DMS79 (cell line): ENCODE measurements at places on chromosomes 13 and 19.

- no peak for DNase-seq
Measured at GRCh38 chr13:33218020-33218419, 67.5 kb downstream of the STARD13 start.

DNA sequence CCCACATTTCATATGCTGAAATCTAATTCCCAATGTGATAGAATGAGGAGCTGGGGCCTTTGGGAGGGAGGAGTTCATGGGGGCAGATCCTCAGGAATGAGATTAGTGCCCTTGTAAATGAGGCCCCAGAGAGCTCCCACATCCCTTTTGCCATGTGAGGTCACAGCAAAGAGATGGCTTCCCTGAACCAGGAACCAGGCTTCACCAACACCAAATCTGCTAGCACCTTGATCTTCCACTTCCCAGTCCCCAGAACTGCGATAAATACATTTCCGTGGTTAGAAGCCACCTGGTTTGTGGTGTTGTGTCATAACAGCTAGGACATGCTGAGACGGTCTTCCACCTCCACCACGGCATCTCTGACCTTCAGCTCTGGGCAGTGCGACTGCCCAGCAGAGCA, 62.1 kb downstream of the ING1 start:
- no peak for DNase-seq

GRCh38 chr19:29383696-29384095, 142.1 kb upstream of the VSTM2B start:
- DNase-seq, result no peak

DNA sequence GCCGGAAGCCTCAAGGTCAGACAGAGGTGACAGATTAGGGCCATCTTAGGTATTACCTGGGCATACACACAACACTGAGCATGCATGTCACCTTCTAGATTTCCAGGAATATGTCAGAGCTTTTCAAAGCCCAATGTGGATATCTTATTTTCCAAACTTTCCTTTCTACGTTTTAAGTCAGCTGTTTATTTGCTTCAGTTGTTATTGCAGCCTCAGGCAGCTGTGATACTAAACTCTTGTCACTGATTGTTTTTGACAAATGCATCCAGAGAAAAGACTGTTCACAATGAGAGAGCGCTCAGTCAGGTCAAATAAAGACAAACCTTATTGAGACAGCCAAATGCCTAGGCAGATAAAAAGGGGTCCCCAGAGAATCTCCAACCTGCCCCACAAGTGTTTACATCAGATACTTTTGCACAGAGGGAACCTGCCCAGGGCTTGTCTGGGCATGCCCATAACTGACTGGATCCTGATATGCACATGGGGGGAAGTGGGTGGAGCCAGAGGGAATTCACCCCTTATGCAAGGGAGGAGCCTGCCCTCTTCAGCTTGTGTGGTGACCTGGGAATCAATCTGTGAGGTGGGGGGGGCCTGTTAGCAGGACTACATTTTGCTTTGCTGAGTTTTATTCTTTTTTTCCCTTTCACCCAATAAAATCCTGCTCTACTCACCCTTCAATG, 28.5 kb downstream of the MED4 start:
- no peak for DNase-seq

GRCh38 chr19:29812080-29812880, 489 bp downstream of the CCNE1 start:
- no peak for DNase-seq

DNA sequence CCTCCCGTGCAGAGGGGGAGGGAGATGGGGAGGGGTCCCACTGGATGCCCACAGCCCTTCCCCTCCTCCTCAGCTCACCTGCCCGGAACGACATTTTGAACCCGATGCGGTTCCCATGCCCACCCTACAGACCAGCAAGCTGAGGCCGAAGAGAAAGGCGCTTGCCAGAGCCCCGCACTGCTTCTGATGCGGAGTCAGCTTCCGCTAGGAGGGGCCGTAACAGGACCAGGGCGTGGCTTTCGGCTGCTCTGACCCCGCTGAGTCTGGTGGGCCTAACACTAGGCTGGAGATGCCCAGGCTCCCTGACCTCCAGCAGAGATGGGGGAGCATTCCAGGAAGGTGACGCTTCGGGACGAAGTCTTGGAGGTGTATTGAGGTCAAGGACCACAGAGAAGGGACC, 6.7 kb downstream of the ONECUT3 start:
- DNase-seq, result no peak

- no peak for DNase-seq
Measured at GRCh38 chr13:29683041-29683440, 87.6 kb upstream of the SLC7A1 start.

DNA sequence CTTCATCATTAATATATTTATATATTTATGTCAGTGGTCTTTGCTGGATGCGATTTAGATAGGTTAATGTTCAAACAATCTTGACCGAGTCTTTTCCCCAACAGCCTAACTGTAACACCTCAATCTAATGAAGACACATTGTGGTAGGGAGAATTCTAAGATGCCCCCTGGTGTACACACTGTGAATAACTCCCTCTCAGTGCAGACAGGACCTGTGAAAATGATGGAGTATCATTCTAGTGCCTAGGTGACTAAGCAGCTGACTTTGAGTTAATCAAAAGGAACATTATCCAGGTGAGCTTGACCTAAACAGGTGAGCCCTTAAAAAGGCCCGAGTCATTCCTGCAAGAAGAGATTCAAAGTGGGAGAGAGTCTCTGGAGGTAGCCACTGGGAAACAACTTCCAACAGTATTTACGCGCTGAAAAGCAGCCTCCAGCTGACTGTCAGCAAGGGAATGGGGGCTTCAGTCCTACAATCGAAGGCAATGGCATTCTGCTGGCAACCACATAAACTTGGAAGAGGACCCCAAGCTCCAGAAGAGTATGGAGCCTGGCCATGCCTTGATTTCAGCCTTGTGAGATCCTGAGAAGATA, 28.0 kb upstream of the KBTBD7 start:
- DNase-seq, result no peak

GRCh38 chr13:109627649-109628048, 158.7 kb downstream of the IRS2 start:
- DNase-seq, result peak; percentile 51

DNA sequence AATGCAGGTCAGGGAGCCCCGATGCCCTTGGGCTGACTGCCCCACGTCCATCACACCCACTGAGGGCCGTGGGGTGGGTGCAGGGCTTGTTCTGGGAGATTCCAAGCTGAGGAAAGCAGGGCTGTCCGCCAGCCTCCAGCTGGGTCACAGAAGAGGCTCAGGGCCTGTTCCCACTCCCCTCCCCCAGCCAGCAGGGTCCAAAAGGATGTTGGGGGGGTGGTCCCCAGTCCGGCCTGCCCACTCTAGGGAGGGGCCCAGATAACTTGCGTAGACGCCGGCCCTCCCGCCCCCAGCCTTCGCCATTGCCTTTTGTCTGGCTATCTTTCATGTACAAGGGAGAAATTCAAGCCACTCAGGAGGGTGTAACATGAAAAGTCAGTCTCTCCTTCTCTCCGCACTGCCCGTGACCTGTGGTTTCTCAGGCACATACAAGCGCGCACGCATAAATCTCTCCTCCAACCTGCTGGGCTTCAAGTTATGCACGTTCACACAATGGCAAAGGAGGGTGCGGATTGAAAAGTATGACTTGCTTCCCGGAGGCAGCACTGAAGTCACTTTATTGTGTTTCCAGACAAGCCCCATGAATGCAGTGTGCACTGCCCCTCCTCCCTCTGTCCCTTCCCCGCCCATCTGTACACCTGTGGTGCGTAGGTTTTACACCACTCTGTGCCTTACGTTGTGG, 20.2 kb downstream of the CARM1 start:
- no peak for DNase-seq

DNA sequence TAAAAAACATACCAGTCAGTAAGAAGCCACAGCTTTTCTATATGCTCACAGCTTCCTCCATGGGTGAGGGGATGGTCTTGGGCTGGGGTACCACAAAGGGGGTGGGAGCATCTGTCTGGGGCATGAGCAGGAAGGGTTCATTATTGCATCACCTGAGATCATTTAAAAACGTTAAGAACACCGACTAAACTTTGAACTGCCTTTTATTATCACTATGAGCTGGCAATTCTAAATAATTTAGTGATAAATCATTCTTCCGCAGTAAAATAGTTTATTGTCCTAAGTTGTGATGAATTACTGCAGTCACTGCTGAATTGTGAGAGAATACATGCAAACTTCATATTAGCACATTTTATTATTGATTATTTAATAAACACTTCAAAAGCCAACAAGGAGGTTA, 71.6 kb downstream of the KL start:
- DNase-seq, result no peak

DNA sequence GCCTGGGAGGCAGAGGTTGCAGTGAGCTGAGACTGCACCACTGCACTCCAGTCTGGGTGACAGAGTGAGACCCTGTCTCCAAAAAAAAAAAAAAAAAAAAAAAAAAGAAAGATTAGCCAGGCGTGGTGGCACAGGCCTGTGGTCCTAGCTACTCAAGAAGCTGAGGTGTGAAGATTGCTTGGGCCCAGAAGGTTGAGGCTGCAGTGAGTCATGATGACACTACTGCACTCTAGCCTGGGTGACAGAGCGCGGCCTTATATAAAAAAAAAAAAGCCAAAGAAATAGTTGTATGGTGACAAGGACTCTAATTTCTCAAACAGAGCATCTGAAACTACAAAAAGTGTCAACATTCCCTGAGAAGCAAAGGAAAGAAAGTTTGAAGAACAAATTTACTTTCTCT, 3.4 kb downstream of the PBX4 start:
- no peak for DNase-seq
